ENCODE measurements at places on chromosomes 12 and 14. TPM values are rescaled to one million over a fixed set of nuclear protein-coding genes. Genes with fewer than 3 reads are reported as not detected.

The EIF2B1 gene
- 41.5 TPM for total RNA-seq

The OTUB2 gene
- 4.0 TPM for total RNA-seq

The SDR9C7 gene
- not detected for total RNA-seq

The TAS2R19 gene
- total RNA-seq = 6.0 TPM

DNA sequence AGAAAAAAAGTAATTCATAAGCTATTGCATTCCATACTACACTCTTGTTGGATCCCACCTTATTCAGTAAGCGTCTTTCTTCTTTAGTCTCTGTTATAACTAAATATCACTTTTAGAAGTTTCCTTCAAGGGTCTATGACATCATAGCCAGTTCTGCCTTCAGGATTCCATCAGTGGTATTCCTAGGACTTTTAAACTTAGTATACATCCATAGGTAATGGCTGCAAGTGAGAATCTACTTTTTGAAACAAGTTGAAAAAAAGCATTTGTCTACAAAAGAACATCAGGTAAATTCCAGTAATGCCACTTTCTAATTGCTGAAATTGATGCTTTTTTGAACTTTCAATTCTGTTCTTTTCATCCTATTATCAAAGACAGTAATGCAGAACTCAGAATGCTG is at the start of gene FSCB:
TSS of gene FSCB (minus strand) at position 101 of the 400 bp plus-strand sequence. CDS start 296 bp downstream, outside the sequence.
- ATAC-seq = no peak

DNA sequence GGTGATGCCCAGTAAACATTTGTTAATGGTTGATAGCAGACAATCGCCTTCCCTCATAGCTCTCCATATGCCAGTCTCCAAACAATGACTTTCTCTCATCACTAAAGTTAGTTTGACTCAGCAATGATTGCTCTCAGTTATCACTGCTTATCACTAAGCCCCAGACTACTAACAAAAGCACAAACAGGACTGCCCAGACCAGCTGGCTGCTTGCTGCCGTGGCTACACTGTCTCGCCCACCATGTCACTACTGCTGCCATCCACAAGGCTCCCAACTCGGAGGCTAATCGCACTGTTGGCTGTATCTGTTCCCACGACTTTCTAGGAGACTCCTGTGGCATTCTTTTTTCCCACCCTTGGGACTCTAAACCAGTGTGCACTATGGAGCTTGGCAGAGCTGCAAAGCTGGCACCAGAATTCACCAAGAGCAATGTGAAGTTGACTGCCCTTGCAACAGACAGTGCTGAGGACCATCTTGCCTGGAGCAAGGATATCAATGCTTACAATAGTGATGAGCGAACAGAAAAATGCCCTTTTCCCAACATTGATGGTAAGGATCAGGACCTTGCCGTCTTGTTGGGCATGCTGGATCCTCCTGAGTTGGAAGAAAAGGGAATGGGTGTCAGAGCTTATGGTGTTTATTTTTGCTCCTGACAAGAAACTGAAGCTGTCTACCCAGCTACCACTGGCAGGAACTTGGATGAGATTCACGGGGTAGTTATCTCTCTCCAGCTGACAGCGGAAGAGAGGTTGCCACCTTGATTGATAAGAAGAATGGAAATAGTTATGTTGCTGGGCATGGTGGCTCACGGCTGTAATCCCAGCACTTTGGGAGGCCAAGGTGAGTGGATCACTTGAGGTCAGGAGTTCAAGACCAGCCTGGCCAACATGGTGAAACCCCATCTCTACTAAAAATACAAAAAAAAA is 27.1 kb upstream of the NR2C1 start:
- no peak for ATAC-seq
